ENCODE measurements at places on chromosomes 6 and 20.

GRCh38 chr20:17897566-17898307 is 70.9 kb downstream of the SNX5 start:
- DNase-seq: no peak

- no peak for DNase-seq
Observed at GRCh38 chr6:28525496-28526039, at the start of gene GPX5. GPX5 (plus strand) TSS chr6:28525881; CDS start chr6:28526014, 133 bp downstream.

DNA sequence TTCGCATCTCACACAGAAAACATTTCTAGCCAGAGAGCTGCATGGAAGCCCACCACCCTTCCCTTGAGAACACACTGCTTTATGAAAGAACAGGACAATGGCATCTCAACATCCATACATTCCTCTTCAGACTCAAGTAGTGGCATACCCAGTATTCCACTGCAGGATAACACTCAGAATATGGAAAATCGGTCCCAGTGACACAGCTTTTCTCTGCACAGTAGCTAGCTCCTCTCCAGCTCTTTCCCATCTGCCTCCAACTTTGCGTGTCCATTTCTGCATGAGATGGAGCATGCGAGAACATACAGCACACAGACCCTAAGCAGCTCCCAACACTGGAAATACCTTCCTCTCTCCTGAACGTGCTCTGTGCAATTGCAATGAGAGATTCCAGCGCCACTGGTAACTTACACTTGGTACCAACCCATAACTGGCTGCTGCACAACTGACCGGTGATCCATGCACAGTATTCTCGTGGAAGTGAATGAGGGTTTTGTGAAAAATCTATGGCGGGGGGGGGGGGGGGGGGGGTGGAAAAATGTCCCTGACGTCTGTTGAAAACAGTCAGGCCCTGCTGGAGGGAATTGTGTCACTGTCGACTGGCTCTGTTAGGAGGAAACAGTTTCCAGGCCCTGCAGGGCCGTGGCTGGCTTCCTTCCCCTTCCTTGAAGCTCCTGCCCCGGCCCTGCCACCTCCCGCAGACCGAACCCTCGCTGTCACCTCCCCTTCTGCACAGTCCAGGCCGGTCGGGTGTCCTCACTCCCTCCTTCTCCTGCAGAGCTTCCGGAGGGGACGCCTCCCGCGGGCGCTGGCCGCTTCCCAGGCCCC is 265.9 kb upstream of the QKI start:
- no peak for DNase-seq

GRCh38 chr20:54021446-54022235 is 48.8 kb downstream of the BCAS1 start:
- no peak for DNase-seq

DNA sequence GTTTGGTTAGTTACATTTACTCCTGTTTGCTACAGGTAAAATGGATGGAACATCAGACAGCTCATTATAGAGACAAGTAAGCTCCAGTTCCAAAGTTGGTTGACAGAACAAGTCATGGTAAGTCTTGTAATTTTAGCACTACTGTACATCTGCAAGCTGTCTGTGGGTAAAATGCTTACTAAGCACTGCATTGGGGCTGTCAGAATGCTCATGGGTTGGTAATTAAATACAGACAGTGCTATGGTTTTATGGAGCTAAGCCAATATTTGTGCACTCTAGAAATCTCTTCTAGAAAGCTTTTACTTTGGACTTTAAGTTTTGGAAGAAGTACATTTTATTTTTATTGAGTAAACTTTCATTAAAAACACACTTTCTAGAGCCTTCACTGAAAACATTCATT is 419.2 kb upstream of the MMS22L start:
- DNase-seq: no peak

- no peak for DNase-seq
Observed at GRCh38 chr6:50185006-50185405, 135.3 kb upstream of the DEFB112 start.

DNA sequence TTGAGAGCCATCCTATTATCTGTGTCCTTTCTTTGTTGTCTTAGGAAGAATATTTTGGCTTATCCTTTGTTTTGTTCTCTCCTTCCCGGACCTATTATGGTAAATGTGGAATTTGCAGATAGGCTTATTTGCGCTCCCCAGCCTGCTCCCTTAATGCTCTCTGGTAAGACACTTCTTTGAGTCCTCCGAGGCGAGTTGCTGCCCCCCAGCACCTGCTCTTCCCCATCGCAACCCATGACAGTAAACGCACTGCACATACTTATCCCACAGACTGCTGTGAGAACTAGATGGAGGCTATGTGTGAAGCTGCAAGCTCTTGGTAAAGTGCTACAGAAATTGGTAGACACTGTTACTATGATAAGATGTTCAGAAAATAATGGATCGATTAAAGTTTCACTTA is 47.0 kb upstream of the ESR1 start:
- DNase-seq: no peak

DNA sequence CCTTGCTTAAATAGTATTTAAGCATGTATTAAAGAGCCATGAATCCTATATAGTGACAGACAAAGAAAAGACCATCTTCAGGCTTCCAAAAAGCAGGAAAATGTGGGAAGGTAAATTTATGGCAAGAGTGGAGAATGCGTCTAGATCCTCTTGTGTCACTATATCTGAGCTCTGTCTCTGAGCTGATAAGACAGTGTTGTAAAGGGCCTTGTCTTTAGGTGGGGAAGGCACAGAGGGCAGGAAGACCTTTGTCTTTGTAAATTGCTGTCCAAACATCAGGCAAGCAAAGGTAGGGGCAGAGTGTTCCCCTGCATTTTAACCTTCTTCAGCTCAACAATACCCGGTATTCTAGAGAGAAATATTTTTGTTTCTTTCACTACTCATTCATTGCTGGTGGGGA is 33.9 kb upstream of the MBOAT1 start:
- DNase-seq: no peak

- DNase-seq: no peak
Observed at GRCh38 chr20:10336959-10337729, 96.9 kb downstream of the MKKS start.

DNA sequence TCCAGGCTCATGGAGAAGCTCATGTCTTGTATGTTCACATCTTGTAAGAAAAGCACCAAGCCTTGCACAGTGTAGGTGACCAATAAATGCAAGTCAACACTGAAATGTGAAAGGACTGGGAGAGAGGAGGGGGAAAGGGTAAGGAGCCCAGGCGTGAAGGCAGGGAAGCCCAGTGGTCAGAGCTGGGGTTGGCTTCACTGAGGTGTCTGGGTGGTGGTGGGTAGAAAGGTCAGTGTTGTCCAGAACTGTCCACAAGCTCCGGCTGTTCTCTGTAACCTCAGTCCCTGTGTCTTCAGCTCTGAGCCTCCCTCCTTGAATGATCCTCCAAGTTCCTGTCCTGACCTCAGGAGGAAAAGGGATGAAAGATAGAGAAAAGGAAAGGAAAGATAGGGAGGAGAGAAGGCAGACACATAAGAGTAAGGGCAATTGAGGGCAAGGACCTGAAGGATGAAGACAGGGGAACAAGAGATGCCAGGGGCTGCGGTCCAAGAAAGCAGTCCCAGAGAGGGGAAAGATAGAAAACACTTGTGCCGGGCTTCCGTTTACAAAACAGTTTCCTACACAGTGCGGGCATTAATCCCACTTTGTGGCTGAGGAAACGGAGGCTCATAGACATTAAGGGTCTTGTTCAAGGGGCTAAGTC is 2.4 kb upstream of the TNXB start:
- no peak for DNase-seq

DNA sequence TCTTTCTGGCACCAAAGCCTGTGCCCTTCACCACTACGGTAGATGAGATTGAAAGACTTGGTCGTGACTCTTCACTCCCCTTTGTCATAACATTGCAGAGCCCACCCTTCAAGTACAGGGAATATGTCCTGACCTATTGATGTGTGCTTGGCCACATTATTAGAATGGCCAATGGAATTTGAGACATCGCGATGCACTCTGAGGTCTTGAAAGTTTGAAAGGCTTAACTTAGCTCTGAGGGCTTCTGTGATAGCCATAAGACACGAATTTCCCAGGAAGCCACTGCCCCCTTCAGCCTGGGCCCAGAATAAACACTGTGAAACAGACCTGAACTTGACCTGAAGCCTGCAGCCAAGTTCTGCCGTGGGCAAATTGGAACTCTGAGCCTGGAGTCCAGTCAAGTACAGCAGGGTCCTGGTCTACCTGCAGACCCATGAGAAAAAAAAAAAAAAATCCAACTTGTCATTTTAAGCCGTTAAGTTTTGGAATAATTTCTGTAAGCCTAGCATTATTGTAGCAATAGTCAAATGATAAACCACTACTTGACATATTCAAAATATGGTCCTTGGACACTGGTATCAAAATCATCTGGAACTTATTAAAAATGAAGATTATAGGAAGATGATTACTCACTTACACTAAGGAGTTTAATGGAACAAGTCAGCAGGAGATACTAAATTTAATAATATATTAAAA is 36.9 kb upstream of the TRAF3IP2 start:
- no peak for DNase-seq

DNA sequence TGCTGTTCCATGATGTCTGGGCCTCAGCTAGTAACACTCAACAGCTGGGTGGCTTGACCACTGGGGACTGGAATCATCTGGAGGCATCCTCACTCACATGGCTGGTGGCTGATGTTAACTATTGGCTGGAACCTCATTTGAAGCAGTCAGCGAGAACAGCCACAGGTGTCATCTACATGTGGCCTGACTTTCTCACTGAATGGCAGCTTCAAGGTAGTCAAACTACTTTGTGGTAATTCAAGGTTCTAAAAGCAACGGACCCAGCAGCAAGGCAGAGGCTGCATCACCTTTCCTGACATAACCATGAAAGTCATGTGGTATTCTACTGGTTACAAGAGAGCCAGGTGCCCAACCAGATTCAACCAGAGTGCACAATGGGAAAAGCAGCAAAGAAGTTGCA is 115.9 kb upstream of the DST start:
- DNase-seq: no peak

- no peak for DNase-seq
Observed at GRCh38 chr20:35491823-35492222, 36.4 kb downstream of the CEP250 start.

DNA sequence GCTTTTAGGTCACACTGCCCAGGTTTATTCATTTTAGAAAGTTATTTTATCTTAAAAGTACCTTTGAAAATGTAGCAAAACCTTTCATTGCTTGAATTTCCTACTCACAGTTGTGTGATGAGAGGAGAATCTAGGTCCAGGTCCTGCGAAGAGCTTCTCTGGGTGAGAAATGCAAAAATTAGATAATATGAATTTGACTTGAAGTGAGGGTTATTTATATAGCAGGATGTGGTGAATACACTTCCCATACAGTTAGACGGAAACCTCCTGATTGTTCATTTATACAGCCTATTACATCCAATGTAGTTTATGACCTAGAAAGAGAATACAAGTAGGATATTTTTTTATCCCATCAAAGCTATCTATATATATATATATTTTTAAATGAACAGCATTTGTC is 30.5 kb downstream of the CDKAL1 start:
- no peak for DNase-seq

- no peak for DNase-seq
Observed at GRCh38 chr6:9025228-9025627, 589.9 kb upstream of the SLC35B3 start.

- DNase-seq: no peak
Observed at GRCh38 chr6:24692415-24692814, 25.5 kb downstream of the ACOT13 start.

GRCh38 chr6:92617721-92618120 is 801.6 kb downstream of the EPHA7 start:
- DNase-seq: no peak

- DNase-seq: no peak
Observed at GRCh38 chr6:46174904-46175303, 4.1 kb upstream of the ENPP5 start.

DNA sequence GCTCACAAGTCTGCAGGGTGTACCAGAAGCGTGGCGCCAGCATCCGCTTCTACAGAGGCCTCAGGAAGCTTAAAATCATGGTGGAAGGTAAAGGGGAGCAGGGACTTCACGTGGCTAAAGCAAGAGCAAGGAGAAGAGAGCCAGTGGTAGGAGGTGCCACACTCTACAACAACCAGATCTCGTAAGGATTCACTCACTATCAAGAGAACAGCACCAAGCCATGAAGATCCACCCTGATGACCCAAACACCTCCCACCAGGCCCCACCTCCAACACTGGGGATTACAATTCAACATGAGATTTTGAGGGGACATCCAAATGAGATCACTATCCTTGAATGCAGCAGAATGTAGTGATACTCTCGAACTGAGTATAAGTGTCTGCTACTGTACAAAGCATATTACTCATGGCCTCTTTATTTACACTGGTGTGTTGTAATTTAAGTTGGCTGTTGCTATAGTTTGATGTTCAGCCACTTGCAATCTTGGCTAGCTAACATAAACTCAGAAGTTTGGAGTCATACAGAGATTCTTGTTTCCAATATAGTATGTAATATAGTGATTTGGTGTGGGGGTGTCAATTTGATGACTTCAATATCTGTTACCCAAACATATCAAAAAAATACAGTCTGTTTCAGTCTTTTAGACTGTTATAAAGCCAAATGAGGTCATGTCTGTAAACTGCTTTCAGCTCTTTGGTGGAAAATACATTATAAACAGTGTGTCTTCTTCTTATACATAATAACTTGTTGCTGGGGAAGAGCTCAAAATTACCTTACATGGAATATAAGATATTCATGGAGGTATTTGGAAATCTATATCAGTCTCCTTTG is 39.4 kb upstream of the MYLIP start:
- DNase-seq: no peak

GRCh38 chr6:6730831-6731230 is 142.3 kb downstream of the LY86 start:
- no peak for DNase-seq

- DNase-seq: peak; percentile 49
Observed at GRCh38 chr6:159931112-159931511, 37.8 kb upstream of the IGF2R start.

GRCh38 chr6:71733970-71734899 is 152.1 kb upstream of the RIMS1 start:
- DNase-seq: no peak

GRCh38 chr6:166179704-166180103 is 12.1 kb upstream of the TBXT start:
- DNase-seq: no peak

DNA sequence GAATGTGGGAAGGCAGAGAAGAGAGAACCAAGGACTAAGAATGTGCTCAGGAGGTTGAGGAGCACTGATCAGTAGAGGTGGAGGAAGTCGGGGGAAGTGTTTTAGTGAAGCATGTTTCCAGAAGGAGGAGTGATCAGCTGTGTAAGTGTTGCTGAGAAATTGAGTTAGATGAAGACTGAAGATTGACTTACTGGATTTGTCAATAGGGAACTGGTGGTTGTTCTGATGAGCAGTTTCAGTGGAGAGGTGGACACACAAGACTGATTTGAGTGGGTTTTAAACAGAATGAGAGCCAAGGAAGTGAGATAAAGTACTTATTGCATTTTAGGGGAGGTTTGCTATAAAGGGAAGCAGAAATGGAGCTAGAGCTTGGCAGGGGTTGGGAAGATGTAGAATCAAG is 182.6 kb downstream of the CDKAL1 start:
- DNase-seq: no peak

DNA sequence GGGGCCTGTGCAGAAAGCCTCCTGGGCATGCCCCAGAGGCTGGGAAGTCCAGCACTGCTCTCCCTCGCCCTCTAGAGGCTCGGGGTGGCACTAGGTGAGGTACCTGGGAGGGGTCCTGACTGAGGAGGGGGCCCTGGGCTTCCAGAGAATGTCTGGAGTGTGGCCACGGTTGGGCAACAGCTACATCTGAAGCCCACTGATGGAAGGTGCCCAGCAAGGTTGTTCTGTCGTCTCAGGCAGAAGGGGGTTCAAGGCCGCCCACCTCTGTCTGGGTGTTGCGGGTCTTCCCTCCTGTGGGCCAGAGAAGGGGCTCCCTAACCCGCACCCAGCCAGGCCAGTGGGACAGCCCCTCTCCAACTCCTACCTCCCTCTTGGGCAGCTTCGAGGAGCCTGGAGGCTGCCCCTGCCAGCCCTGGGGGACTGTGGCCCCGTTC is 11.4 kb upstream of the VEGFA start:
- DNase-seq: no peak
